ENCODE measurements at places on chromosomes 2 and 18. TPM values are rescaled to one million over a fixed set of nuclear protein-coding genes. Genes with fewer than 3 reads are reported as not detected.

Gene FN1
- total RNA-seq, result 36,331 TPM

- no peak overlapping the region for H3K27ac ChIP-seq
- no peak for DNase-seq
- peaks cover 9% of the 10 kb centered on the region for H3K4me1 ChIP-seq
- no peak overlapping the region for H3K4me3 ChIP-seq
- 0 out of 2 replicates have a peak, but pooled peaks cover 7% of the 10 kb centered on the region for H3K36me3 ChIP-seq
These were observed 205.7 kb downstream of the TCF4 start for GRCh38 chr18:55382277-55382805.

DNA sequence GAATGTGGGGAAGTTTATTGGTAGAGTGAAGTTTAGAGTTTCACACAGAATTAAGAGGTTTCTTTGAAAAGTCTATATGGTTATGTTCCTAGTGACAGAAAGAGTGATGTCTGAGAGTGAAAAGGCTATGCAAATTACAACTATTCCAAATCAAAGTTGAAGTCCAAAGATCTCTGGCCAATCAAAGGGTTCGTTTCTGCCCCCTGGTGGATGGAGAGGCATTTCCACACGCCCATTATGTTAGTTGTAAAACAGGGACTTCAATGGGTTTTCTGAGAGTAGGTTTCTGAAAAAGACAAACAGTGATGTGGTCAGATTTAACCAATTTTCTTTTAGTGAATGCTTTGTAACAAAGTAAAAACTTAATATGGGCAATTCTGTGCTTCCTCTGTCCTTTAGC is 441.5 kb upstream of the POU3F3 start:
- DNase-seq, result peak; percentile 40
- no peak overlapping the region for H3K27ac ChIP-seq
- no peaks in the 10 kb centered on the region for H3K4me1 ChIP-seq
- H3K4me3 ChIP-seq, result no peak overlapping the region
- no peaks in the 10 kb centered on the region for H3K27me3 ChIP-seq

DNA sequence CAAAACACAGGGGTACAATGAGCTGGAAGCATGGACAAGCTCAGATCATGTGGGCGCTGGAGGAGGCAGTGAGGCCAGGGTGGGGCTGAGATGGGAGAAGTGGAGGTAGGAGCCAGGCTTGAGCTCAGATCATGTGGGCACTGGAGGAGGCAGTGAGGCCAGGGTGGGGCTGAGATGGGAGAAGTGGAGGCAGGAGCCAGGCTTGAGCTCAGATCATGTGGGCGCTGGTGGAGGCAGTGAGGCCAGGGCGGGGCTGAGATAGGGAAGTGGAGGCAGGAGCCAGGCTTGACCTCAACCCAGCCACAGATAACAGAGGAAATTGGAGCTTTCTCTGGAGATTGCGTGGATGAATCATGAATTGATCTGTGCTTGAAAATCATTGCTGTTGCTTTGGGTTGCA is 48.3 kb upstream of the TMEM18 start:
- DNase-seq, result no peak
- no peaks in the 10 kb centered on the region for H3K36me3 ChIP-seq
- H3K27ac ChIP-seq, result no peak overlapping the region
- H3K4me3 ChIP-seq, result no peak overlapping the region
- no peaks in the 10 kb centered on the region for H3K4me1 ChIP-seq
- H3K27me3 ChIP-seq, result peaks cover 8% of the 10 kb centered on the region
